Stimulated activated CD8-positive, alpha-beta memory T cell treated with anti-CD3 and anti-CD28 coated beads, Interleukin-7, amount 100 ng/mL, for 48 hours (primary cell): ENCODE measurements at places on chromosomes 3 and 15.

GRCh38 chr3:172520301-172520831 is 2.9 kb downstream of the TNFSF10 start:
- DNase-seq: no peak

DNA sequence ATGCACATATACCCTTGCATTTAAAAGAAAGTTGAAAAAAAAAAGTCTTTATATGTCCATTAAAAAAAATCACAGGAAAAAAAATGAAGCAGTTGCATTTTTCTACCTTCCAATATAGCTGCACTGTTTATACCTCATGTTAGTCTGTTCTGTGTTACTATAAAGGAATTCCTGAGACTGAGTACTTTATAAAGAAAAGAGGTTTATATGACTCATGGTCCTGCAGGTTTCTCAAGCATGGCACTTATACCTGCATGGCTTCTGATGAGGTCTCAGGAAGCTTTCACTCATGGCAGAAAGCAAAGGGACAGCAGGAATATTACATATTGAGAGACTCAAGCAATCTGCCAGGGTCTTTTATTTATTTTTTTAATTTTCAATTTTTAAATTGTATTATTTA is 277.2 kb upstream of the BCHE start:
- no peak for DNase-seq

DNA sequence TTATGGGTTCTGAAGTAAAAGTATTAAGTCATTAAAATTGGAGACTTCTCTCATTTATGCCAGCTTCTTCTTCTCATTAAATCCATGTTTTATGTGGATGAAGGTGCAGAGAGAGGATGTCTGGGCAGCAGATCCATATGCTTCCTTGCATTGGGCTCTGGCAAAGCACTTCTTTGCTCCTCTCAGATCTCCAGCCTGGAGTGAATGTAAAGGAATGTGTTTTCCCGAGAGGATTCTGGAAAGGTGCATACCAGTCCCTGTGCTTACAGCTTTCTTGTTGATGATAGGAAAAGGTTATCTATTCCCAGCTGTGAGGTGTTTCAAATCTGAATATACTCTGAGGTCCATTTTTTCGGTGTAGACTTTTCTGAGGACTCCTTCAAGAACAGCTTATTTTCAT is 79.9 kb upstream of the PEX5L start:
- no peak for DNase-seq

GRCh38 chr3:182862159-182862860 is 69.0 kb downstream of the ATP11B start:
- DNase-seq: no peak

GRCh38 chr15:86968244-86968643 is 888.6 kb downstream of the AGBL1 start:
- DNase-seq: no peak

DNA sequence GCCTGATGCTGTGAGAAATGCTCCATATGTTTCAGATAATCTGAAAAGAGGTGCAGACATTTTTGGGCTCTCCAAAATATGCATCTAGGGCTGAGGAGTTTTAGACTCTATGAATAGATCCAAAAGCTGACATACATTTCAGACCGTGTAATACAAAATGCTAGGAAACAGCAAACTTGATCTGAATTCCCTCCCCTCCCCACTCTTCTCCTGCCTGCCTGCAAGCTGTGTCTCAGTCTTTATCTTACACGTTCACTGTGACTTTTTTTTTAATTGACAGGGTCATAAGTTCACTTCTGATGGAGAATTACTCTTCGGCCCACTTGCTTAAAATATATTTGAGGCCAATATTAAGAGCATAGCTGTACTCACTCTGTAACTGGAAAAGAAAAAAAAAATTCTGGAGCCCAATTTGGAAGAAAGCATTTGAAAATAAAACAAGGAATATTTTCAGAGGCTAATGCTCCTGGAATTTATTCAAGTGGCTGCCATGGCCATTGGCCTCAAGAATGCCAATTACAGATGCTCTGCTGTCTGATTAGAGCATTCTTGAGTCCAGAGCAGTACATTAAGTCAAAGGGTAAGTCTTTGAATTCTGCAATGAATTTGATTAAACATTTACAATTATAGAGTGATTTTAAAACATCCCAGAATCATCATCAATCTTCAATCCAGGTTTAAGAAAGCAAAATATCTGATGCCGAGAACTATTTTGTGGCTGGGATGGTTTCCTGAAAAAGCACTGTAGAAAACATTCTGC is 146.2 kb upstream of the SEMA6D start:
- DNase-seq: no peak

DNA sequence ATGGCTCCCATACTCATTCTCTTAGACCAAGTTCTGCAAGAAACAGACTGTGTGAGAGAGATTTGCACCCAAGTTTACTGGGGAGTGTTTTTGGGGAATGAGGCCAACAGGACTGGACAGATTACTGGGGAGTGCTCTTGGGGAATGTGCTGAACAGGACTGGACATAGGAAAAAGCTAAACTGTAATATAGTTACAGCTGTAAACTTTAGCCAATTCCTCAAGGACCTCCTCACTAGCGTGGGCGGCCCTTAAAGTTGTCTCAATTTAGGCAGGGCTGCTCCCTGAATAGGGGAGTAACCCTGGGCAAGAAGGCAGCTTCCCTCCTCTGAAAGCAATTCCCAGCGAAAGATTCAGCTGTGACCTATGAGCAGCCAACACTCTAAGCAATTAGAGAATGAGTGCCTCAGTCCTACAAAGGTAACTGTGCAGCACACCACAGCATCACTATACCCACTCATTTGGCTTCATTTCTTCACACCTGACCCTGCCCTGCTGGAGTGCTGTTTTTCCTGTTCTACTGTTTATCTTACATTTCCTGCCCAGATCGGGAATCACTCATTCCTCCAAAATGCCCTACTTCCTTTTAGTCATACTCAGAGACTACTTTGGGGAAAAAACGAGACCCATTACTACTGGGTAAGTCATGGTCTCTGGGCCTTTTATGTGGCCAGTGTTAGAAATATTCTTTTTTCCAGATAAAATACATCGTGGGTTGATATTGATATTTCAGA is 41.3 kb upstream of the TRIM42 start:
- no peak for DNase-seq

DNA sequence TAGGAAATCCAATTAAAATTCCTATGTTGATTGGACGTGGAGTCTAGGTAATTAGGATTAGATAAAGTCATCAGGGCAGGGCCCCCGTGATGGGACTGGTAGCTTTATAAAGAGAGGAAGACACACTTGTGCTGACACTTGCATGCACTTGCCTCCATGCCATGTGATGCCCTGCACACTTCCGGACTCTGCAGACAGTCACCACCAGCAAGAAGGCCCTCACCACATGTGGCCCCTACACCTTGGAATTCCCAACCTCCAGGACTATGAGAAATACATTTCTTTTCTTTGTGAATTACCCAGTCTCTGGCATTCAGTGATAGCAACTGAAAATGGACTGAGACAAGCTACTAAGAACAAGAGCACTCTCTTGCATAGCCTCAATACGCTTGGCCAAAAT is 90.6 kb downstream of the CRYGS start:
- DNase-seq: no peak

GRCh38 chr15:51185213-51186159 is 90.8 kb upstream of the TNFAIP8L3 start:
- DNase-seq: no peak

DNA sequence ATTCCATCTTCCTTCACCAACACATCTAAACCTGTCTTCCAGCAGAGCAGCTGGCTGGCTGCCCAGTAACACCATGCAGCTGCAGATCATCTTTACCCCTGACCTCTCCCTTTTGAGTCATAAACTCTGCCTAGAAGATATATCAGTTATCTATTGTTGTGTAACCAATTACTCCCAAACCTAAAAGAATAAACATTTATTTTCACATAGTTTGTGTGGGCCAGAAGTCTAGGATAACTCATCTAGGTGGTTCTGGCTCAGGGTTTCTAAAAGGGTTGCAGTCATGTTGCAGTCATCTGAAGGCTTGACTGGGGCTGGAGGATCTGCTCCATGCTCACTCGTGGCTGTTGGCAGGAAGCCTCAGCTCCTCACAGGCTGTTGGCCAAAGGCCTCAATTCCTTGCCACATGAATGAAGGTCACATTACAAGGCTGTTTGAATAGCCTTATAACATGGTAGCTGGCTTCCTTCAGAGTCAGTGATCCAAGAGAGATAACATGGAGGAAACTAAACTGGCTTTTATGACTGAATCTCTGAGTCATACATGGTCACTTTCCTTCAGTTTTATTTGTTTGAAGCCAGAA is 92.8 kb downstream of the GOLIM4 start:
- DNase-seq: no peak

DNA sequence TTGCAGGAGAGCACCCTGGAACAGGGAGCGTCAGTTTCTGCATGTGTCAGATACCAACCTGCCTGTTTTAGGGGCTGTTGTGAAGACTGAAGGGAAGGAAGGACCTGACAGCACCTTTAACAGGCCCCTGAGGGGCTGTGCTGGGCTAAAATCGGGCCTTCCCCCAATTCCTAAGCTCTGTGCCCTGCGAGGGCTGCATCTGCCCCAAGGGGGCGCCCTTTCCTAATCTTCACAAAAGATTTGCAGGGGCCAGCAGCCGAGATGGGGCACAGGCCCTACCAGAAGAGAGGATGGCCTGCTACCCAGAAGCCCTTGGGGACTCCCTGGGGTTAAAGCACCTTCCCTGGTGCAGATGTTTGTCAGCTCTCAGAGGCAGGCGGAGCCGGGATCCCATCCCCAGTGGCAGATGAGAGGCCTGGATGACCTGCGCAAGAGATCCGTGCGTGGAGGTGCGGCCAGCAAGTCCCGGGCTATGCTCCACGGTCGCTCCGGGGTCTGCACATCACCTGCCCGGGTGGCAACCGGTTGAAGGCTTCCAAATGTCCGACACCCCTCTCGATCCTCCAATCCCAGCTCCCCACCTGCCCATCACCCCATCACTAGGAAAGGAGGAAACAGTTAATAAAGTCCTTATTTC is 53.6 kb downstream of the RHCG start:
- peak; percentile 51 for DNase-seq

DNA sequence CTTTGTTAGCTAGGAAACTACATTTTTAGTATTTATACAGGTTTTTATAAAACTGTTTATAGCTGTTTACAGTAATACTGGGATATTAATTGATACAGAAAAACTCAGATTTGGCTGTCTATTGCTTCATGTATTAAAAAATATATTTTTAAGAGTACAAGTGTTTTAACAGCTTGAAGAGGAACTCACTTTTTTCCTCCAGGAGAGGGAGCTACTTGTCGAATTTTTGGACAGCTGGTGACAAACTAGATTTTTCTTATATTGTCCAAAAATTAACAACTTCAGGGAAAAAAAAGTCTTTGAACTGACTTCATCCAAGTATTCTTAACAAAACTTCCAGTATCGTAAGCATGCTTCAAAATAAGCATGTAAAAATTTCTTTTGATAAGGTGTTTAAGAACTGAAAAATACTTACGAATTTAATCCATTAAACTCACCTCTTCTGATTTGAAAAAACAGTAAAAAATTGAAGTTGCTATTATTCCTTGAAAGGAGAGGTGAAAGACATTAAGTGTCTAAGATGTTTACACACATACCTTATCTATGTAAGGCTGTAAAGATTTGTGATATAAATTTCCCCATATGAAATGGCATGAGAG is 4.0 kb downstream of the DIPK2A start:
- no peak for DNase-seq

DNA sequence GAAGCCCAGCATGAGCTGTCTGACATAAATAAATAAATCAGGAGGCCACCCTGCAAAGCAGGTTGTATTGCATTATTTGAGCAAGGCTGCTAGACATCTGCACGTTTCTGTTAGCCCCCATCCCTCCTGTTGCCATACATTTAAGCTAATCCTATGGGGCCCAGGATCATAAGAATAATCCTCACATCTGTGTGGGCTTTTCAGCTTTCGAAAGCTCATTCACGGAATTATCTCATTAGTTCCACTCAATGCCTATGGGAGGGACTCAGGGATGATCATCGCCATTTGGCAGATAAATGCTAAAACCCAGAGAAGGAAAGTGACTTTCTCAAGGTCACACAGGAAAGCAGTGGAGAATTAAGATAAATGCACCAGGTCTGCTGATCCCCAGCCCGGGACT is 123.4 kb downstream of the TLE3 start:
- no peak for DNase-seq

- no peak for DNase-seq
Measured at GRCh38 chr3:177196008-177196455, 1.2 kb downstream of the TBL1XR1 start.

- no peak for DNase-seq
Measured at GRCh38 chr15:76976572-76977270, 18.2 kb upstream of the PSTPIP1 start.

DNA sequence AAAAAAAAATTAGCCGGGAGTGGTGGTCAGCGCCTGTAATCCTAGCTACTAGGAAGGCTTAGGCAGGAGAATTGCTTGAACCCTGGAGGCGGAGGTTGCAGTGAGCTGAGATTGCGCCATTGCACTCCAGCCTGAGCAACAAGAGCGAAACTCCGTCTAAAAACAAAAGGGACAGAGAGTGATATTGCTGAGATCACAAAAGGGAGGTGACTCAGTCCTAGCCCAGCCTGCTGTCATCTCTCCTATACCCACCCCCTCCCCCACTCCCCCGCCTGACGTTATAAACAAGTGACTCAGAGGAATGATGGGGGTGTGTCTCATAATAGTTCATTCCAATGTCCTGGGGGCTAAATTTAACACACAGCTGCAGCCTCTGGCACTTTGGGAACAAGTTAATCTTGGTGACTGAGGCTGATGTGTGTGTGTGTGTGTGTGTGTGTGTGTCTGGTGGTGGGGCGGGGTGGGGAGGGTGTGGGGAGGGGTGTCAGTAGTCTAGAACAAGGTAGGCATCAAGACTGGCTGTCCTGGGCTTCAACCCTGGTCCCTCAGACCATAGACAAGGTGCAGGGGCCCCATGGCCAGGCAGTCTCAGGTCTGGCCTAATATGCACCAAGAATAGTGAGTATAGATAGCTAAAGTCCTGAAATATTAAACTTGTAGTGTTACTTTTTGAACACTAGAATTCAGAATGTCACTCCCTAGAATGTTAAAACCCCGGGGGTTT is 1.3 kb upstream of the KLHL40 start:
- peak; percentile 61 for DNase-seq

- DNase-seq: no peak
Measured at GRCh38 chr15:78075490-78076230, 1.9 kb downstream of the TBC1D2B start.

GRCh38 chr15:89654847-89655805 is at the start of gene KIF7:
TSS of gene KIF7 (minus strand) at chr15:89655467. CDS start at chr15:89652930, 2,537 bp downstream.
- no peak for DNase-seq

DNA sequence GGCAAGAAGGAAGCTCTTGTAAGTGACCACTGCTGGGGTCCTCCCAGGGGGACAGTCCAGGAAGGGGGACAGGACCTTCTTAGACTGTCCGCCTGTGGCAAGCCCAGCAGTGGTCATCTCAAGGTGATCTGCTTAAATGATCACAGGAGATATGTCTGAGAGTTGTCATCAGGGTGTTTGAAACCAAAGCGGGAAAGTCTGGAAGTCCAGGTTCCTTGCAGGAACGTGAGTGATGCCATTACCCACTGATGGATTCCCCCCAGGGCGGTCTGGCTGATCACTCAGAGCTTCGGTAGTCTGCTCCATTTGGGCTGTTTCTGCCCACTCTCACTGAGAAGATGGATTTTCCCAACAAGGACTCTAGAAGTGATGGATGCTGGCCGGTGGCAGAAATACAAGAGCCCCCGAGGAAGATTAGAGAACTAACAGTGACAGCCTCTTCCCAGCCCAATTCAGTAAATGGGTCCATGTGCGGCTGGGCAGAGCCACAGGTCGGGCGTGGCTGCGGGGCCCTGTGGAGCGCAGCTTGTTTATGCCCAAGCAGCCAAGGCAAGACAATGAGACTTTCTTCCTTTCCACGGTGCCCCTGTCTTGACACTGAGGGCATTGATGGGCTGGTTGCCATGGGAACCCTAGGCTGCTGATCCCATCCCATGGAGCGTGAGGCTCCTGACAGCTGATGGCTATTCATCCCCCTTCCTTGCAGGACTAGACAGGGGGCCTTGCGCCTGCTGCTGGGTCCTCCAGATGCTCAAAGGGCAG is 9.5 kb downstream of the PCSK6 start:
- no peak for DNase-seq
